Amygdala (tissue), 56 donors: ENCODE measurements at places on chromosomes 11 and 22.

DNA sequence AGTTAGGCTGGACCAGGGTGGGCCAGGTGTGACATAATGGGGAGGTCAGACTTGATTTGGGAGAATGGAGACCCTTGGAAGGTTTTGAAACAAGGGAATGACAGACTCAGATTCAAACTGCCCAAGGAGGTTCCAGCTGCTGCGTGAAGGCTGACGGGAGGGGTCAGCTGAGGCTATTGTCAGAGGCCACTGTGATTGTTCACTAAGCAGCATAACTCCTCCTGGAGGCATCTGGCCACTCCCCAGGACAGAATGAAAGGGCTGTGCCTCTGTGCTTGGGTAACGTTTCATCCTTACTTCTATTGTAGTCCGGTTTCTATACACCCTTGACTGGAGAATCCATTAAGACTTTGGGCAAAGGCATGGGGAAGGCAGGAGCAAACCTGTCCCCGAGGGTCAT lies 126.6 kb downstream of the DSCAML1 start:
- DNase-seq = peak; percentile 30

DNA sequence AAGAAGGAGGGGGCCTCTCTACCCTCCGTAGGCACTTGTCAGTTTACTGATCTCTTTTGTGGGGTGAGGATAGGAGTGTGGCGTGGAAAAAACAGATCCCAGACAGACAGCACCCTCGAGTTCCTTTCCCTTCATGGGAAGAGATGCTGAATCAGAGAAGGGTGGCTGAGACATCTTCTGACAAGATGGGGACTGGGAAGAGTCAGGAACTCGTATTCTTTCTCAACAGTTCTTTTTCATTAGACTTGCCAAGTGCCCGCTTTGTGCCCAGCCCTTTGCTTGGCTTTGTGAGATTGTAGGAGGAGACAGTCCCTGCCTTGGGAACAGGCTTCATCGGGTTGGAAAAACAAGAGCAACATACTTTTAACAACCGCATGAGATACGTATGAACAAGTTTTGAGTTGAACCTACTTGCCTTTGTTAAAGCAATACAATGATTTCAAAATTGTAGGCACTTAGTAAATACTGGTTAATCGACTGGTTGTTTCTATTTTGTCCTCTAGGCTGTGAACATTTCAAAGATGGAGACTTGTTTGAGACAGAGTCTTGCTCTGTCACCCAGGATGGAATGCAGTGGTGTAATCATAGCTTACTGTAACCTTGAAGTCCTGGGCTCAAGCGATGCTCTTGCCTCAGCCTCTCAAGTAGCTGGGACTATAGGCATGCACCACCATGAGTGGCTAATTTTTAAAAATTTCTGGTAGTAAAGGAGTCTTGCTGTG lies 1.1 kb downstream of the RRM1 start:
- DNase-seq = no peak

DNA sequence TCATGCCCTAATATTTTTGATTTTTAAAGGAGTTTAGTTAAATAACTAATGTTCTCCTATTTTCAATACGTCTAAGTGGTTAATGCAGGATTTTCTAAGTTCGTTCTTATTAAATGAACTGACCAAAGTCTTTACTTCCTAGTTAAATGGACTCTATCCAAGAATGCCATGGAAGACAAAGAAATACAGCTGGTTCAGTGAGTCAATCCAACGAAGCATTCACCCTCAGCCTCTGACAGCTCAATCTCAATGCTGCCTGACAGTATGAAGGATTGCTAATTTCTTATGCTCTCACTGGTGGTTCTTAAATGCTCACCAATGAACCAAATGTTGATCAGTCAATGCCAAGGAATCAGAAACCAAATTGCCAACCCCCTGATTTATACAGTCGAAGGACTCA lies 219.4 kb downstream of the CADM1 start:
- no peak for DNase-seq

- no peak for DNase-seq
Measured at GRCh38 chr11:67120881-67121710, 2.0 kb downstream of the KDM2A start.

DNA sequence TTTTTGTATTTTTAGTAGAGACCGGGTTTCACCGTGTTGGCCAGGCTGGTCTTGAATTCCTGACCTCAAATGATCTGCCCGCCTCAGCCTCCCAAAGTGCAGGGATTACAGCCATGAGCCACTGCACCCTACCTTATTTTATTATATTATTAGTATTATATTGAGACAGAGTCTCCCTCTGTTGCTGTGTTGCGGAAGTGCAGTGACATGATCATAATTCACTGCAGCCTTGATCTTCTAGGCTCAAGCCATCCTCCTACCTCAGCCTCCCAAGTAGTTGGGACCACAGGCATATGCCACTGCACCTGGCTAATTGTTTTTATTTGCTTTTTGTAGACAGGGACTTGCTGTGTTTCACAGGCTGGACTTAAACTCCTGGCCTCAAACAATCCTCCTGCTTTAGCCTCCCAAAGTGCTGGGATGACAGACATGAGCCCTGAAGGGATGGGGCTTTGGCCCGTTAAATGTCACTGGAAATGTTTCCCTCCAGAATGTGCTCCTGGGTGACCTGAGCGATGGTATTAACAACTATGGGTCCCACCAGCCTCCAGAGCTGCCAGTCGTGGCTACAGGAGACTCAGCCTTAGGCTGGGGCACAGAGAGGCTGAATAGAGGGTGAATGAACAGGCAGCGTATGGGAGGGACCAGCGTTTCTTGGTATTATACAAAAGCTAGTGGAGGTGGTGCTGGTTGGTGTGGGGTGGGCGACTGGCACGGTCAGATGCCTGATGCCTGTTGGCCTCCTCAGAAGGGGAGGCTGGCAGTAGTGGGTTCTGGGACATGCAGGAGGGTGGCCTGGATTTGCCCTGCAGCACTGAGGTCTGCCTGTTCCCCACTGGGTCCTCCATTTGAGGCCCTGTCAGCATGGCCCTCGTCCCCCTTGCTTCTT lies 7.3 kb downstream of the TANGO2 start:
- DNase-seq = no peak

DNA sequence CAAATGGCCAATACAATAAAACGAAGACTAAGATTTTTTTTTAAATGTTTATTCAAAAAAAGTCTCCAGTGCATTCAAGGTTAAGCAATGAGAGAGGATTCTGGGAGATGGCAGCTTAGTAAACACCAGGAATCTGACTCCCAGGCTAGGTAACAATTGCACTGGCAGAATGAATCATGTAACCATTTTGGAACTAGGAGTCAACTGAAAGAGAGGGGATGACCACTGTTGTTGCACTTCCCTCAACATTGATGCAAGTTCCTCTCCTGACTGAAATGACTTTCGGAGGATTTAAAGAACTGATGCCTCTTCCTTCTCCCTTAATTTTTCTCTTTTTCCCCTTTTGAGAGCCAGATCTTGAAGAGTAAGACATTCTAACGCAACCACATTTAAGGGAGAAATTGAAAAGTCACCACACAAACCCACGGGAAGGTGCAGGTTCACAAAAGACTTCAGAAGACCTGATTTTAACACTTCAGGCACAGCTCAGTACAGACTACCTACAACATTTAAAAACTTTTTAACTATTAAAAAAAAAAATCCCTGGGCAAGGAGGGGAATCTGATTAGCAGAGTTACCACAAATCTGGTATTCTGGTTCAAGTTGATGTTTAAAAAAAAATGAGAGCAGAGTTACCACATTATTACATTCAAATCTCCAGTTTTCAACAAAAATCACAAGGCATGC lies 56.8 kb downstream of the FCHSD2 start:
- no peak for DNase-seq

- no peak for DNase-seq
Measured at GRCh38 chr11:120318906-120319305, 6.2 kb upstream of the TLCD5 start.

GRCh38 chr11:104796301-104796700 lies 102.0 kb downstream of the CASP12 start:
- no peak for DNase-seq

DNA sequence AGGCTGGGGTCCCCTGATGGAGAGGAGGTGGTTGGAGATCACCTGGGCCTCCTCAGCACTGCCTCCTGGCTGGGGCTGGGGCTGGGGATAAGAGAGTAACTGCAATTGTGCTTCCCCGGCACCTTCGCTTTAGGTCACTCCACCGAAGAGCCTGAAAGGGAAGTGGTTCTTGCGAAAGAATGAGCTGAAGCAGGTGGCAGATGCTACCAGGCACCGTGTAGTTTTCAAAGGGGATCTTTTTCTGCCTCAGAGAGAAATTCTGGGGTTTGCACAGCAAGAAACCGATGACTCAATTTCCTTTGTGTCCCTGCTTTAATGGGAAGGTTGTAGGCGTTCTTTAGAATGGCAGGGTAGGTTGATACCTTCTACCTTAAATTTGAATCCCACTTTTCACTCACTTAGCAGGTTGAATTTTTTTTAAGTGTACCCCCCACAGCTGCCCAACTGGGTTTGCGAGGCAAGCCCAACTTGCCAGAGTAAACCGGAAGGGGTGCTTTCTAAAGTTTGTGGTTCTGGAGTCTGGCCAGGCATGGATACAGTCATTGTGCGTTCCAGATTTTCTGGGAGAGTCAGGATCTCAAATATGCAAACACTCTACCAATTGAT lies 5.3 kb downstream of the CD44 start:
- no peak for DNase-seq

- DNase-seq = no peak
Measured at GRCh38 chr22:23243006-23243573, 62.8 kb downstream of the BCR start.

DNA sequence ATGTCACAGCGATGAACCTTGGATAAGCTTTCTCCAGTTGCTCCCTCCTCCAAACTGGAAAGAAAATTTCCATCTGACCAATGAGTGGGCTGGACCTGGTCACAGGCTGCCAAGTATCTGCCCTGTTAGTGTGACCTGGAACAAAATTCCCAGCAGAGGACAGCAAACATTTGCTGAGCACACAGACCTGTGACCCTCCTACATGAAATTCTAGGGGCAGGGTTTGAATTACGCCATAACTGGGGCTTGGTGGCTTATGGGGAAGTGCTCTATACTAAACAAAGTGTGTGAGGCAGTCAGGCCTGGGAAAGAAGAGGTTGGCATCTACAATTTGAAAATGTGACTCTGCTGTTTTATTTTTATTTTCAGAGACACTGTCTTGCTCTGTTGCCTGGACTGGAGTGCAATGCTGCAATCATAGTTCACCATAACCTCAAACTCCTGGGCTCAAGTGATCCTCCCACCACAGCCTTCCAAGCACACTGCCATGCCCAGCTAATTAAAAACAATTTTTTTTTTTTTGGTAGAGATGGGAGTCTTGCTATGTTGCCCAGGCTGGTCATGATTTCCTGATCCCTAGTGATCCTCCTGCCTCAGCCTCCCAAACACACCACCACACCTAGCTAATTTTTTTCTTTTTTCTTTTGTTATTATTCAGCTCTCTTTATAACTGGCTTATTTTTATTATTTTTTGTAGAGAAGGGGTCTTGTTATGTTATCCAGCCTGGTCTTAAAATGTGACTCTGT lies 13.6 kb upstream of the XBP1 start:
- no peak for DNase-seq

- no peak for DNase-seq
Measured at GRCh38 chr22:42848941-42849550, 8.0 kb downstream of the ARFGAP3 start.

- no peak for DNase-seq
Measured at GRCh38 chr11:12006552-12007229, 1.7 kb downstream of the DKK3 start.
